ENCODE measurements at places on chromosomes 16 and 17.

DNA sequence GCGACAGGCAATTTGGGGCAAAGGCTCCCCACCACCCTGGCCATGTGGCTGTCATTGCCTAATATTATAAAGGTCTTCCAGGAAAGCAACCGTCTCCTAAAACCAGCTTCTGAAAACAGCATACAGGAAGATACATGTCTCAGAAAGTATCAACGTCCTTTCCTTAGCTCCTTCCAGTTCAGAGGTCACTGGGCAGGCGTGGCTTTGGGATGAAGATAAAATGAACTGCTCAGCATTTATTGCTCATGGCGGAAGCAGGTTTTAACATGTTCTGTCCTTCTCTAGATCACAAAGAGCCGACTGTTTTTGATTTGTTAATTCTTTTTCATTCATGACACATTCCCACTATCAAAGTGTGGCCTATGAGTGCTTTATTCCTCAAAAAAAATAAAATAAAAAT, 8.0 kb downstream of the CFAP20 start:
- no peak for DNase-seq

DNA sequence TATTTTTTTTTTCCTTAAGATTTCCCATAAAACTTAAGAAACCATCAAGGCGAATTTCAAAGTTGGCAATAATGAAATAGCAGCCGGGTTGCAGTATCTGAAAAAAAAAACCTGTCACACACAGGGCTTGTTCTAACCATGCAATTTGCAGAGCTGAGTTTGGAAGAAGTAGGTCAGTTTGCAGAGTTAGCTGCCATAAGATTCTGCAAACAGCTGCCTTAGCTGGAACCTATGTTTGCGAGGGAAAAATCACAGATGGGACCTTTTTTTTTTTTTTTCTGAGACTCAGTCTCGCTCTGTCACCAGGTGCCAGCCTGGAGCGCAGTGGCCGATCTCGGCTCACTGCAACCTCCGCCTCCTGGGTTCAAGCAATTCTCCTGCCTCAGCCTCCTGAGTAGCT, 98.5 kb upstream of the HS3ST4 start:
- no peak for DNase-seq

DNA sequence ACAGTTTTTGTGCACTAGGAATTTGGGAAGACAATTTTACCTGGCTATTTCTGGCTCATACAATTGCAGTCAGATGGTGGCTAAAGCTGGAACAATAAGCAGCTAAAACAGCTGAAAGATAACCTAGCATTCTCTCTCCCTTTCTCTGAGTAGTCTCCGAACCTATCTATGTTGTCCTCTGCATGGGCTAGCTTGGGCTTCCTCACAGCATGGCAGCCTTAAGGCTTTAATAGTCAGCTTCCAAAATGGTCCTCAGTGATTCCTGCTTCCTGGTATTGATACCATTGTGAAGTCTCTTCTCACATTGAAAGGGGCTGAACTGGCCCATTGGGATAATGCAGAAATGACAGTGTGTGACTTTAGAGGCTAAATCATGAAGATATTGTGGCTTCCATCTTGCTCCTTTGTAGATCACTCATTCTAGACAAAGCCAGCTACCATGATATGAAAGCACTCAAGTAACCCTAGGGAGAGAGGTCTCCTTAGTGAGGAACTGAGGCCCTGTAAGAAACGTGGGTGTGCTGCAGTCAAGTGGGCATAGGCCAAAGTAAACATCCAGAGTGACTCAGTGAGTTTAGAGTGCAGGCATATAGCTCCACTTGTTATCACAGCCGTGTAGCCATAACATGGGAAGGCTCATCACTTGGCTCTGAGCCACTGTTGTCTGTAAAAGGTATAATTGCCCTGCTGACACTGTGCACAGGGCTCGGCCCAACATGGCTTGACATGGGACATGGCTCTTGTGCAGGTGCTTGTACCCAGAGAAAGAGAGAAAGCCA, 5.5 kb upstream of the VKORC1 start:
- no peak for DNase-seq

DNA sequence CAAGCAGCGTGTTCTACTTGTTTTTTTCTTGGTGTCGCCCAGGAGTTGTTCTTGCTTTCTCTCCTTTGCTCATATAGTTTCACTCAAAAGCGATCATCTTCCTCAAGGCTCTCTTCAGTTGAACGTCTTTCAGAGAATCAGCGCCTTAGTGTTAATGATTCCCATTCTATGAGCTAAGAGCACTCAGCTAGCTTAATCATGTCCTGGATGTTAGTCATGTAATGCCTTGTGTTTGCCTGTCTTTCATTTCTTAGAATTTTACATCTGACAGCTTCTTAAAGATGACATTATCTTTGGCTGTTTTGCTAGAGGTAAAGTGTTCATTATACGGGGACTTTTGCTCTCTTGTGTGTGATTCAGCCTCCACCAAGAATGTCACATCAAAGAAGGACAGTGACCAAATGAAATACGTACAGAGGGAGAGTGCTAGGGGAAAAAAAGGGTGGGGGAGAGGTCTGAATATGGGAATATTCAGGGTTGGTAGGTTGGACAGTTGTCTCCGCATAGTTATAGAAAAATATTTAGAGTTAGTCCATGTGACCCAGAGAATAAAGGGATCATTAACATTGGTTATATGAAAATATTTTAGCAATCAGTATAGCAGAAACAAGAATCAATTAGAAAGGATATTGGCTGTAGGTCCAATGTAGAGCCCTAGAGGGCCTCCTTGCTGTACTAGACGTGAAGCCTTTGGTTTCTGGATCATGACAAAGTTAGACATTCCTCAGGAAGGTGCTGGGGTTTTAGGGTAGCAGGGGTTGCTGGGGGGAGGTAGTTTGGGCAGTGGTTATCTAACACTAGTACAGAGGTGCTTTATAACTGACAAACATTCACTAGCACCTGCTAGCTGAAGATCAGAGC, 31.9 kb upstream of the ANKFN1 start:
- no peak for DNase-seq

GRCh38 chr17:37265446-37266173, 110.2 kb upstream of the C17orf78 start:
- DNase-seq = no peak

DNA sequence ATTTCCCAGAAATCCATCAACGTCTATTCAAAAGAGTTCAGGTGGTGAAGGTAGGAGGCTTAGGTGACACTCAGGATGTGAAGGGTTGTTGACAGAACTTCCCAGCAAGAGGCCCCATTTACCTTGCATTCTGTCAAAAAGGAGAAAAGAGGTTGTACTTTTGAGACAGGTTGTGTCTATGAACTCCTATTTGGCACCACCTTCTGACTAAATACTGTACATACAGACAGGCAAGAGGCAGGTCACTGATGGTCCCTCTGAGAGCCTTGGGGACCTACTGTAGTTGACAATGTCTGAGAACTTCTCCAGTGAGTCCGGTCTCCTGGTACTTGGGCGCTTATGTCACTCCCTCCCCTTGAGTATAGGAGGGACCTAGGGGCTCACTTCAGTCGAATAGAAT, 479.3 kb upstream of the ZFHX3 start:
- DNase-seq = no peak

GRCh38 chr16:66473654-66474519, 46.8 kb downstream of the BEAN1 start:
- DNase-seq = no peak

GRCh38 chr17:352421-353212, at the start of gene RPH3AL:
Gene RPH3AL, minus strand, starts transcription at chr17:352807. Its CDS starts 25,264 bp downstream, at chr17:327543.
- DNase-seq = no peak

- DNase-seq = no peak
Observed at GRCh38 chr17:76530811-76531485, 6.6 kb downstream of the CYGB start.

DNA sequence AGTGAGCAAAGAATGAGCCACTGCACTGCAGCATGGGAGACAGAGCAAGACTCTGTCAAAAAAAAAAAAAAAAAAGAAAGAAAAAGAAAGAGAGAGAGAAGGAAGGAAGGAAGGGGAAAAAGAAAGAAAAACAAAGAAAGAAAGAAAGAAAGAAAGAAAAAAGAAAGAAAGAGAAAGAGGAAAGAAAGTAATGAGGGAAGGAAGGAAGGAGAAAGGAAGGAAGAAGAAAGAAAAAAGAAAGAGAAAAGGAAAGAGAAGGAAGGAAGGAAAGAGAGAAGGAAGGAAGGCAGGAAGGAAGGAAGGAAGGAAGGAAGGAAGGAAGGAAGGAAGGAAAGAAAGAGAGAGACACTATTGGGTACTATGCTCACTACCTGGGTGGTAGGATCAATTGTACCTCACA, 122.2 kb upstream of the ERCC4 start:
- DNase-seq = no peak

DNA sequence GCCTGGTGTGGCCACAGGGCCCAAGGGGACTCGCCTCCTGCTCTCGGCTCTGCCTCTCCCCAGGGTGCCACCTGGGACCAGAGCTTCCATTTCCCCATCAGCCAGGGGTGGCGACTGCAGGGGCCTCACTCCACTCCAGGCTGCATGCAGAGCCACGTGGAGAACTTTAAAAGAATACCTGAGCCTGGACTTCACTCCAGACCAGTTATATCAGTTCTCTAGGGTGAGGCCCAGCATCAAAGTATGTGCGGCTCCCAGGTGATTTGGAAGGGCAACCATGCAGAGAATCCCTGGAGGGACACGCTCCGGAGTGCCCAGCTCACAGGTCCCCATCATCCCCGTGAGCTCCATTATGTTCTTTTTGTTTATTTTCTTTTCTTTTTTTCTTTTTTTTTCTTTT, 39.8 kb downstream of the KIAA0513 start:
- no peak for DNase-seq

- peak; percentile 7 for DNase-seq
Observed at GRCh38 chr16:1323296-1324239, 9.9 kb upstream of the BAIAP3 start.

DNA sequence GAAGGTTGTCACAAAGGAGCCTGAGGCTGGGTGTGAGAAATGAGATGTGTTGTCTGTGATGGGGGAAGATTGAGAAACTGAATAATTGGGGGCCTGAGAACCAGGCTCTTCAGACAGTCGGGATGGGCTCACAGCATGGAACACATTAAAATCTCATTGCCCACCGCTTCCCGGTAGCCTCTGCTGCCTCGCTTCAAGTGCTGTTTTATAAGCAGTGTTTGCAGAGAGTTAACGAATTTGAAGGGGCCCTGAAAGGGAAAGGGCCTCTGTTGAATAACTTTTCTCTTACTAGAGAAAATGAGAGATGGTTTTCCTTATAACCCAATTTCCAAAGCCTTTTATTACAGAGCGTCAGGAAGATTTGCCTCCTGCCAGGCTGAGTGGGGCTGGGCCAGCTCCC, 258.8 kb upstream of the ASIC2 start:
- no peak for DNase-seq

DNA sequence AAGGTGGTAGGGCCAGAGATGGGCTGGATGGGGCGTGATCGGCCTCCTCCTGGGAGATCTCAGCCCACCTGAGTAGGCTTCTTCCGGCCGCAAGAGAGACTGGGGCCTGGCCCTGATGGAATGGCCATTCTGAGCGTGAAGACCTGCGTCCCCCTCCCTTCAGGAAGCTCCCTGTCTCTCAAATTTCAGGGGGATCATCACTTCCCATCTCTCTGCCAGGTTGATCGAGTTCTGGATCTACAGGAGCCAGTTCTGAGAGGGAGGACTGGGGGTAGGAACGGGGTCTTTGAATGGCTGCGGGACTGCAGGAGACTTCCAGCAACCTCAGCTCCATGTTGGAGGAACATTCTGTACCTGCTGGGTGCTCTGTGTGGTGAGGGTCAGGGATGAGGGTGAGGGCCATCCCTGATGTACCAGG, 9.3 kb upstream of the GSDMA start:
- no peak for DNase-seq

DNA sequence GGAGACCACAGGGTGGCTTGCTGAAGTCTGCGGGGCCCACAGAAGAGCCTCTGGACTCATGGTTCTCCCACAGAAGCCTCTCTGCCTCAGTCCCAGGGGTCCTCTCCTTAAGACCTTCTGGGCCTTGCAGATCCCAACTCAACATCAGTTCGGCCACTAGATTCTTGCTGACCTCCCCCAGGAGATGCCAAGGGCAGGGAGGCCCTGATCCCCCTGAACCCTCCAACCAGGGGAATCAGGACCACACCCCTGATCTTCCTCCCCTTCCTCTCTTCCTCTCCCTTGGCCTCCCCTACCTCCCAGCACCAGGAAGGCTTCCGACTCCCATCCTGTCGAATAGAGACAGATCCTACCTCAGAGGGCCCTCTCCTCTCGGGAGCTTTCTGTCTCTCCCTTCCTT, 53.4 kb downstream of the NOS2 start:
- DNase-seq = no peak

DNA sequence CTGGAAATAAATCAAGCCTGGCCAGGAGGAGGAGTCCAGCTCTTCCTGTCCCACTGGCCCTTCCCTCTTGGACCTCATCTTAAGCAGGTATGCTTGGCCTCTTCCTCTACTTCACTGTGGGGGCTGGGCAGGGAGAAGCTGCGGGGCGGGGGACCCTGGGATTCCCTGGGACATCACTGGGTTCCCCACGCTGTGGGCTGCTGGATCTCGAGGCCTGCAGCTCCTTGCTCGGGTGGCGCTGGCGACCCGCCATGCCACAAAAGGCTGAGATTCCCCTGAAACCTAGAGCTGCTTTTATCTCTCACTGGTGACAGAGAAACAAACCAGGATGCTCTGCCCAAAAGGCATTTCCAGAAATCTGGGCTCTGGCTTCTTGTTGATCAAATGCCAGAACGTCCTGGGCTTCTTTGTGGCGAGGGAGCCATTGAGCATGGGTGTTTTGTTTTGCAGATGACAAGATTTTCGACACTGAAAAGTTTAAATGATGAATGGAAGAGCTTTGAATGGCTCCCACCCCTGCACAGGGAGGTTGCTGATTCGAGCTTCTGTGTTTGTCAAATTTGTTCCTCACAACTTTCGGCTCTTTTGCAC, 8.6 kb upstream of the PGS1 start:
- no peak for DNase-seq

- no peak for DNase-seq
Observed at GRCh38 chr16:50326835-50327465, 41.8 kb downstream of the BRD7 start.

DNA sequence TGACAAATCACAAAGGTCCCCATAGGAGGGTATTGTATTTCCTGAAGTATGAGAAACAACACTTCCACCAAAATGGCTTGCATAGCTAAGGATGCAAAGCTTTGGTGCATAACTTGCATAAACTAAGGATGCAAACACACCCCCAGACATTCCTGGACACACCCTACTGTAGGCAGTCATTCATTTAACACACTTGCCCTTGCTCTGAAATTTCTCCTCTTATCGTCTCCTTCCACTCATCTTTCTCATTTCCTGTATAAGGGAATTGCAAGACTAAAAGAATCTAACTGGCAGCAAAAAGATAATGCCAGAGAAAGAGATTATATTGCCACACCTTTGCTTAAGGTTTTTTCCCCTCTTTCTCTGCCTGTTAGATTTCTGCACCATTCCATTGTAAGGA, 28.3 kb downstream of the CHD9 start:
- no peak for DNase-seq

- DNase-seq = no peak
Observed at GRCh38 chr17:9052921-9053320, 31.6 kb downstream of the NTN1 start.

GRCh38 chr17:83160443-83161297, 81.3 kb downstream of the METRNL start:
- DNase-seq = no peak

DNA sequence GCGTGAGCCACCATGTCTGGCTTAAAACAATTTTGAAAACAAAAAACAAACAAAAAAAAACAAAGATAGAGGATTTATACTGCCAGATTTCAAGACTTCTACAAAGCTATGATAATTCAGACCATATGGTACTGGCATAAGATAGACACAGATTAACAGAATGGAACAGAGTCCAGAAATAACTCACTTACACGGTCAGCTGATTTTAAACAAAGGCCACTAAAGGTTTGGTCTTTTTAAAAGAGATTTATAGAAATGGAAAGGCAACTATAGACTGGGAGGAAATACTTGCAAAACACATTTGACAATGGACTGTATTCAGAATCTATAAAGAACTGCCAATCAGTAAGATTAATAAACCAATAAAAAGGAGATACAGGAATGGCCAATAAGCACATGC, 48.6 kb upstream of the MNT start:
- DNase-seq = peak; percentile 83
